ENCODE measurements at places on chromosomes 7 and 10. TPM values are rescaled to one million over a fixed set of nuclear protein-coding genes. Genes with fewer than 3 reads are reported as not detected.

DNA sequence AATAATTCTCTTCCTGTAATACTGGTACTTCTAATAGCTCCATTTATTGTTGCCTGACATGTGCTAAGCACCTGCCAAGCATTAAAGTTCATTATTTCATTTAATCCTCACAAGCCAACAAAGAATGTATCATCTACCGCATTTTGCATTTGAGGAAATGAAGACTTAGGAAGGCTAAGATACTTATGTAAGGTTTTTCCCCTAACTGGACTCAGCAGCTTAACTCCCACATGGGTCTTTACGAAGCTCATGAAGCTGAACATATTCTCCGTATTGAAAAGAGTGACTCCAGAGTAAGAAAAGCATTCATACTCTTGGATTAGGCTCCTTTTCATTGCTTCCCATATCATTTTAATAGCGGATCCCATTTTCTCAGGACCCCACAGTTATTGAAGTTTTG is 155.7 kb upstream of the TMEM72 start:
- DNase-seq: no peak

DNA sequence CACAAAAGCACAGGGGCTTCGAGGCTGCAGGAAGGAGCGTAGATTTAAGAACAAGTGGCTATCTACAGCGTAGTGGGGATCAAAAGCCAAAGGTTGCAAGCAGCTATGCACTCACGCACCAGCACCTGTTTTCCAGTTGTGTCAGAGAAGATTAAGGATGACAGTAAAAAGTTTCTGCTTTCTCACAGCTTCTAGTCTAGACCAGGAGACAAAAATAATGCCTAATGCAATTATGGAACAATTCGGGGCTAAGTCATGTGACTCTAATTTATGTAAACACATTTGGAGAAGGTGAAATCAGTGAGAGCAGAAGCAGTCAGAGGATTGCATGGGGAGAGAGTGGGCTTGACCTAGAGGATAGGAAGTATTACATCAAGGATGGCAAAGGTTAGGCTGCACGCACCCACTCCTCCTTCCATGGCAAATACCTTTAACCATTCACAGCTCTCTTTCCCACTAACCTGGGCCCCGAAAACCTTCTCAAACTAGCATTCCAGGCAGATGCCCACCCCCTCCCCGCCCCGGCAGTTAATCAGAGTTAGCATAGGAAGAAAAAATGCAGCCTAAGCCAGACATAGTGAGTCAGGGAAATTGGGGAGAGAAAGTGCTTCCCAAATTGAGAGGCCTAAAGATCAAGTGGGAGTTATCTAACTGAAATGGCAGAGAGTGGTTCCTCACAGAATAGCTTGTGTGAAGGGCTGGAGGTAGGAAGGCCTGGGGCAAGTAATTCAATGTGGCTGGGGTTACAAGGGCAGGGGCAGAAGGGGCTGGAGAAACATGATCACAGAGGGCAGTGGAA is 48.2 kb upstream of the GPAM start:
- no peak for DNase-seq

GRCh38 chr7:29795696-29796580 is 10.4 kb upstream of the WIPF3 start:
- DNase-seq: no peak

- no peak for DNase-seq
Observed at GRCh38 chr10:137031-137430, 1.8 kb downstream of the ZMYND11 start.

DNA sequence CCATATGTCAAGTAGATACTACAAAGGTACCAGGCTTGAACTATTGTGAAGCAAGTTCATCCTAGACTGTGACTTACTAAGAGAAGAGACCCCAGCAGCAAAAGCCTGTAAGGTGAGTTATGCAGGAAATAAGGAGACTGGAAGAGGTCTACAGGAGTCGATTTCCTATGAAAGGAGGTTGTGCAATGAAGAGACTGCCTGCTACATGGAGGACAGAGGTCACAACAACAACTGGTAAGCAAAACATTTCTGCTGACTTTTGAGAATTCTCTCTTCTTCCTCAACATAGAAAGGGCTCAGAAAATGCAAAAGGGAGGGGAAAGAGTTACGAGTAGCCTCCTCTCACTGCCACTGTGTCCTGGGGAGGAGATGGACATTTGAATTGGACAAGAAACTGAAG is 42.4 kb downstream of the PDK4 start:
- DNase-seq: peak; percentile 84

- DNase-seq: no peak
Observed at GRCh38 chr7:136045181-136045580, 68.0 kb upstream of the MTPN start.

The CALHM1 gene
- 0.04 TPM for polyA plus RNA-seq

The LRMDA gene
- 5.3 TPM for polyA plus RNA-seq

The INPP5F gene
- 24.7 TPM for polyA plus RNA-seq

DNA sequence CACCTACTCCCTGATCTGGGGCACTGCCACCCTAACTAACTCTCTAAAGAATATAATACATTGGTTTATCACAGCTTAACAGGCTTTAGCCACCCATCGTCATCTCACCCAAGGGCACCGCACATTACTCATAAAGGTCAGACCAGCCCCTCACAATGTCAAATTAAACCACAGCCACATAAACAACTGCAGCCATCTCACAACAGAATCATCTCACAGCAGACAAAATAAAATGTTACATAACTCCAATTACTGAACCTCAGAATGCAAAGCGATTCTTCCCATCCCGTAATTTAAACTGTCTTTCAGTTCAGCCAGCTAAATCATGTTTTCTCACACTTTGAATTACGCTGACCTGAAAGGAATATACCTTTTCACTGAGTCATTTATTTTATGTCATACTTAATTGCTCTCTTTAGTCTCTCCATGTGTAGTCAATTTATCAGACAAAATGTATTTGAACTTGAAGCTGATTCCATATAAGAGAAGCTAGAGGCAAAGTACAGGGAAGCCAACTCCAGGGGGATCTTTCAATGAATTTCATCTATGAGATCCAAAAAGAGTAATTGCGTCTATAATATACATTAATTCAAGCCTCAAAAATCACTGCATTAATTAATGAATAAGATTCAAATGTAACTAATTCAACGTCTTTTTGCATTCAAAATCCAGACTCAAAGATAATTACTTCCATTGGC is 96.9 kb upstream of the NEBL start:
- no peak for DNase-seq

The MSRB2 gene
- polyA plus RNA-seq: 37.9 TPM

The MUC12 gene
- polyA plus RNA-seq: 3.3 TPM

The TMEM139 gene
- 36.2 TPM for polyA plus RNA-seq

- DNase-seq: no peak
Observed at GRCh38 chr7:33861947-33862346, 43.4 kb upstream of the BMPER start.

The KEL gene
- polyA plus RNA-seq: 181 TPM

DNA sequence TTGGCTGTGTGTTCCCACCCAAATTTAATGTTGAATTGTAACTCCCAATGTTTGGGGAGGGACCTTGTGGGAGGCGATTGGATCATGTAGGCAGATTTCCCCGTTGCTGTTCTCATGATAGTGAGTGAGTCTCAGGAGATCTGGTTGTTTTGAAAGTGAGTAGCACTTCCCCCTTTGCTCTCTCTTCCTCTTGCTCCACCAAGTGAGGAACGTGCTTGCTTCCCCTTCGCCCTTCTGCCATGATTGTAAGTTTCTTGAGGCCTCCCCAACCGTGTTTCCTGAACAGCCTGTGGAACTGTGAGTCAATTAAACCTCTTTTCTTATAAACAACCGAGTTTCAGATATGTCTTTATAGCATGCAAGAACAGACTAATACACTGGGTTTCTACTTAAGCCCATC is 176.3 kb downstream of the CDK14 start:
- DNase-seq: no peak

The CFAP43 gene
- 5.6 TPM for polyA plus RNA-seq

DNA sequence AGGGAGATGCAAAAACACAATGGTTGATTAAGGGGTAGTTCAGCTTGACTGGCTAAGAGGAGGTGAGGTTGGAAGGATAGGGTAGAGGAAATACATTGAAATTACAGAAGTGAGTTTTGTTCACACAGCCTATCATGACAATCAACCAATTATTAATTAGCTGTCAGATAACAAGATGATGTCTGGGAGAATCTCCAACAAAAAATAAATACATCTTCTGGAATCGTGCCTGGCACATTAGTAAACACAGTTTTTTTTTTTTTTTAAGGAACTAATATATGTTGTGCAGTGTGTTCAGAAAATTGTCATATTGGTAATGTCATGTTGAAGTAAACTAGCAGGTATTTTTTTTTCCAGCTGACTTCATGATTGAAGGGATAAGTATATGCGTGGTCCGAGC is 171.8 kb downstream of the VTI1A start:
- no peak for DNase-seq

The ASZ1 gene
- not detected for polyA plus RNA-seq

DNA sequence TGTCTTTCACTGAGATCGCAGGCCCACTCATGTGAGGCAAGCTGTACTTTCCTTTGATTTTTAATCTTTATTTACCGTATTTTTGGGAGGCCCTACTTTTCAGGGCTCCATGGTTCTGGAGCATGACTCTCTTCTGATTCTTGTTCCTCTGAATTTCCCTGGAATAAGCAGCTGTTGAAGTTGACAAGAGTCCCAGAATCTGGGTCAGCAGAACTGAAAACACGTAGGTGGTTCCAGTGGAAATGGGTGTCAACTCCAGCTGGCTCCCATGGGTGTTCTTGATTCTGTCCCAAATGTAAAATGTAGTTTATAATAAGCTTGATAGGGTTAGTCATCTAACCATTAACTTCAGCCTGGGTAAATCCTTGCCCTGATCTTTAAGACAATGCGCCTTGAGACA is 409.4 kb downstream of the GATA3 start:
- DNase-seq: no peak

DNA sequence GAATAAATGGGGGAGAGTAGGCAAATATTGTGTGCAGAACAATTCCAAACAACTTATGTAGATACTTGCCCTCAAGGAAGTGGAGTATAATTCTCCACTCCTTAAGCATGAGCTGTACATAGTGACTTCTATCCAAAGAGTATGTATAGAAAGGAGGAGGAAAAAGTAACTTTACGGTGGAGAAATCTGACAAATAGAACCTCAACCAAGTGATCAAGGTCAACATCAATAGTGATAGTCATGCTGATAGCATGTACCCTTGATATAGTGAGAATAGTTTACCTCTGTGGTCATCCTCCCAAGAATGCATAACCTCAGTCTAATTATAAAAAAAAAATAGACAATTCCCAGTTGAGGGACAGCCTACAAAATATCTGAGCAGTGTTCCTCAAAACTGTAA is 89.1 kb upstream of the NANOS1 start:
- DNase-seq: no peak

The BRAF gene
- 25.7 TPM for polyA plus RNA-seq

- DNase-seq: no peak
Observed at GRCh38 chr10:78727251-78727650, 341.5 kb upstream of the ZMIZ1 start.

The FAM25A gene
- polyA plus RNA-seq: not detected

The TUBB8 gene
- 0.81 TPM for polyA plus RNA-seq

GRCh38 chr10:76285012-76285411 is 853.6 kb downstream of the LRMDA start:
- no peak for DNase-seq

GRCh38 chr7:38311329-38311937 is 38.0 kb upstream of the TARP start:
- DNase-seq: peak; percentile 37

The TWIST1 gene
- polyA plus RNA-seq: 0.61 TPM

The PNLIPRP2 gene
- polyA plus RNA-seq: 11.9 TPM

DNA sequence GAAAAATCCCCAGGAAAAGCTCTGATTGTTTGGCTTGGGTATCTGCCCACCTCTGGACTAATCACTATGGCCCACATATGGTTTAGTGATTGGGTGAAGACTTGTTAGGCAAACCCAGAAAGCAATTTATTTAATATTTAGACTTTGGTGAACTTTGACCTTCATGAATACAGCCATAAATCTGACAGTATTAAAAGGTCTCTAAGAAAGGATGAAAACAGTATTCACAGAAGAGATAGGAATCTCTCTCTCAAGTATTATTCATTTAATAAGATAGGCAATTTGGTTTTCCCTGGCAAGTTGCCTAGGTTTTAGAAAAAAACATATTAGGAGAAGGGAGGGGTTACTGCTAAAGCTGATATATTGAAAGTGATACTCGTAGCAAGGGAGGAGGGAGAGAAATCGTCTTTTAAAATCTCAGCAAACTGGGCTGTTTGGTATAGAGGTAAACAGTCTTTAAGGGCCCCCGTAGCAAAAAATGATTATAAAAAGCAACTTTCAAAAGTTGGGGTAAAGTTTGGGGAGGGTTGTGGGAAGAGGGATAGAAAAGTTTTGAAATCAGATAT is 57.1 kb downstream of the LSMEM1 start:
- no peak for DNase-seq

DNA sequence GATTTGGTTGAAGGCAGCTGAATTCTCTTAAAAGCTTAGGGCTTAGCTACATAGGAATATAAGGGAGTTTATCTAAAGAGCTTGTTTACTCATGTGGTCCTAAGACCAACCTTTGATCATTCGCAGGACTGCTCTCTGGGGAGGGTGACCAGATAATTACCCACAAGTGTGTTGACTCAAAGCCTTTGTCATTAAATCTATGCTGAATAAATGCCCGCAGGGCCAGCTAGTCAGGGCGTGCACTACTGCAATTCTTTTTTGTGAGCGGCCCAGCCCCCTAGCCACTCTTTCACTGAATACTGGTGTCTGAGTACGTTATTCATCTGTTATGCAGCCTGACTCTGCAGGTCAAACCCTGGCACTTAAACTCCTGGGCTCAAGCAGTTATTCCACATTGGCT is 69.6 kb downstream of the AKAP9 start:
- DNase-seq: no peak

The EXOC6 gene
- polyA plus RNA-seq: 20.3 TPM

The PRPS1L1 gene
- not detected for polyA plus RNA-seq

GRCh38 chr7:154623399-154623798 is 379.5 kb downstream of the PAXIP1 start:
- no peak for DNase-seq

The CFAP69 gene
- polyA plus RNA-seq: 8.1 TPM

All from large intestine (tissue), 12 donors.